ENCODE measurements at places on chromosomes 2 and 18. TPM values are rescaled to one million over a fixed set of nuclear protein-coding genes. Genes with fewer than 3 reads are reported as not detected.

DNA sequence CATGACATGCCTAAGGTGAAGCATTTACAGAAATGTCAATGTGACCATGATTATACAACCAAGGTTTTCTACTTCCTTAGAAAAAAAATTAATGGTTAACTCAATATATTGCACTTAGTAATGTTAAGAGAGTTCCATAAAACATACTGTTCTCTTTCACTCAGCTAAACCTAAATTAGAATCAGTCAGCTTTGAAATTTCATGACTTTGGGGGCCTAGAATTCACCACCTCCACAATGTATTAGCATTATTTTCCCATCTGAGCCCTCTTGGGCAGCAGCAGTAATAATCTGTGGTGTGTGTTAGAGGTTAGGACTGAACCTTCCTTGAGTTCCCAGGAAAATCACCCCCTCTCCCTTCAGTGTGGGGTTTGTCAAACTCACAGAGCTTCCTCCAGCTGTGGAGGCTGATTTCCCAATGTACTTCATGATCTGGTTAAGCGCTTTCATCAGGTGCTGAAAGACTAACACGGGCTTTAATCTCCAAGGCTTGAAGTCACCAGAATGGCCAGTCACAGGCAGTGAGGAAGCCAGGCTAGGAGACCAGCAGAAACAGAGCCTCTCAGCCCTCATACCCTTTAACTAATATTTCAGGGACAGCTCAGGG lies 7.1 kb upstream of the UPP2 start:
- no peak for DNase-seq

DNA sequence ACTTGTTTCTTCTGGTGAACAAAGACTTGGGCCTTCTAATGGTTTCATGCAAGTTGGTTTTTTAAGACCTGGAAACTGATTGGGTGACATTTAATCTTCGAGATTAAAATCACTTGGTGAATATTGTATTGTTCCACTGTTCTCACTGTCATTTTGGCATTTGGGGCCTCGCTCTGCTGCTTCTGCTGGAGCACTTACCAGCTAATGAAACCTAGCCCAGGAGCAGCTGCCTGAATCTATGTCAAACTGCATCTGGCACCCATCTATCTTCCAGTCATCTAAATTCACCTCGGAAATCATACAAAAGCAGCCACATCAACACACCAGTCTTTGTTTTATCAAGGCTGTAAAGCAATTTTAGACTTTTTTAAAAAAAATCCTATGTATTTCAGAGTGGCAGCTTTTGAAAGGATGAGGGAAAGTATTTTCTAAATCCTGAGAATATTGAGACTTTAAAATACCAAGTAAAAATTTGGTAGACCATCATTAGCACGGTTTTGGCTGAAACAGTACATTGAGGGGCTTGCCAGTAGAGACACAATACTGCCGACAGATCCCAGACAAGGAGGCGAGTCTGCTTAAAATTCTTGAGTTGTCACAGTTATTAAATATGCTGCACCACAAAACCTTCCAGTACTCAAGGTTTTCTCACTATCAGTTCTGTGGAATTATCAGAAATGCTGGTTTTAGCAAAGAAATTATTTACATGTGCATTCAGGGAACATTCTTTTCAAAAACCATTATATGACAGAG lies 26.1 kb upstream of the SERTAD2 start:
- DNase-seq: no peak

DNA sequence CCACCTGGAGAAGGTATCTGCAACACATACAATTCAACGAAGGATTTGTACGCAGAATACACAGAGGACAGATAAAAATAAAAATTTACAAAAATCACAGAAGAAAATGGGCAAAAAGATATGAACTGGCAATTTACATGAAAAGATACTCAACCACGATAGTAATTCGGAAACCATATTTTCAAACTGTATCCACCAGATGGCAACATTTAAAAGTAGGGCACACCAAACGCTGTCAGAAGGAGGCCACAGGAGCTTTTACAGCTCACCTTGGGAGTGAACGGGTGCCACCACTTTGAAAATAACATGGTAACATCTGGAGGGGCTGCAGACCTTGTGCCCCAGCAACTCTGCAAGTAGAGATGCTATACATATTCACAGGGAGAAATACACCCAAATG lies 9.8 kb downstream of the KIF1A start:
- no peak for DNase-seq

GRCh38 chr2:4827836-4828235 lies 864.3 kb upstream of the SOX11 start:
- no peak for DNase-seq

GRCh38 chr2:122193622-122194021 lies 438.2 kb downstream of the TSN start:
- no peak for DNase-seq

DNA sequence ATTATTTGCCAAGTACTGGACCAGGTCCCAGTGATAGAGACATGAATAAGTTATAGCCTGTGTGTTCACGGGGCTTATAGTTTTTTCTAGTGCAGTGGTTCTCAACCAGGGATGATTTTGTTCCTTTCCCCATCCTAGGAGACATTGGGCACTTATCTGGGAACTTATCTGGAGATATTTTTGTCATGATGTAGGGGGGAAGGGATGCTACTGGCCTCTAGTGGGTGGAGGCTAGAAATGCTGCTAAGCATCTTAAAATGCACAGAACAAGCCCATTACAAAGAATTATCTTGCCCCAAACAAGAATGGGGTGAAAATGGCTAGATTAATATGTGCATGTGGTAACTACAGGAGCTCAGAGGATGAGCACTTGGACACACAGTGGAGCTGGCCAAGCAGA lies 75.2 kb downstream of the KLHL29 start:
- DNase-seq: no peak

- no peak for DNase-seq
These were observed 119.0 kb downstream of the CERS6 start for GRCh38 chr2:168574856-168575630.

DNA sequence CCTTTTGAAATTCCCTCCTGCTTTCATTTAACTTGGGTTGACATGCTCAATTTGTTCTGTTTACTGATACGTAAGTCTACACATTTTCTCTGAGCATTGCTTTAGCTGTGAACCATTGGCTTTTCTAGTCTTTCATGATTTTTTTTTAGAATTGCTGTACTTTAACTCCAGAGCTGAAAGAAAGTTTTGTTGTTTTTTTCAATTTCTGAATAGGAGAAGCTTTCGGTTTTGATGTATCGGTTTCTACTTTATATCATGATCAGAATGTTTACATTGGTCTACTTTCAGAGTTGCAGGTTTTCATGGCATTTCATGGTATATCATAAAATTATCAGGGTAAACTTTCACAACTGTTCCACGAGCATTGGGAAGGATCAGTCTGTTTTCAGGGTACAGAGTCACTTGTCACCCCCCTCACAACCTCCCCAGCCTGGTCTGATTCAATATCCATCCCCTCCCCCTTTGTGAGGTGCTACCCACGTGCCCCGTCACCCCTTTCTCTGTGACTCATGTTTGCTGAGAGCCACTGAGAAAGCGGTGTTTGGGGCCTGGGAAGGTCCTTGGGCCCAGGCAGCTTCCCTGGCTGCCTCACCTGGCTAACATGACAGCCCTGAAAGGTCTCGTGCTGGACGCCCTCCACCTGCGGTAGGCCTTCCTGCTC lies 7.0 kb downstream of the ASTL start:
- DNase-seq: no peak

The RMND5A gene
- total RNA-seq: 49.6 TPM

The PLEKHH2 gene
- total RNA-seq: 10.4 TPM

The DSG2 gene
- 119 TPM for total RNA-seq

The B4GALT6 gene
- total RNA-seq: 33.1 TPM

The DOK6 gene
- total RNA-seq: 7.0 TPM

The GALNT3 gene
- total RNA-seq: 18.4 TPM

The DNAJC5G gene
- not detected for total RNA-seq

Data from progenitor cell of endocrine pancreas (in vitro differentiated cells).